ENCODE measurements at places on chromosomes 4 and X.

- no peak for DNase-seq
Measured at GRCh38 chr4:168139336-168139735, 47.0 kb downstream of the ANXA10 start.

- peak; percentile 19 for DNase-seq
Measured at GRCh38 chr4:174591243-174592021, 69.1 kb upstream of the HPGD start.

DNA sequence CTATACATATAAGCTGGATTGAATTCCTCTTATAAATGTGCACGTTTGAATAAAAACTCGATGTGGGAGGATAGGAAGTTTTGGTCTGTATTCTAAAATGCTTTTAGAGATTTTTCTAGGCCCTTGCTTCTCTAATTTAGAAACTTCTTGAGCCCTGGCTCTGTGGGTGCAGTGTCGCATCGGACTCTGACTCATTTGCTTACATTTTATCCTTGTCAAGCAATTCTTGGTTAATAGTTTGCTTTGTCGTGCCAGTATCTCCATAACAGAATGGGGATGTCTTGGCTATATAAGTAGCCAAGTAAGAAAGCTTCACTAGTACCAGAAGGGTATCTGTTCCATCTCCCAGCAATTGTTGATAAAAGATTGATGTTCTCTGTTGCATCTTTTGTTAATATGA, 10.7 kb downstream of the SGMS2 start:
- DNase-seq, result peak; percentile 86

DNA sequence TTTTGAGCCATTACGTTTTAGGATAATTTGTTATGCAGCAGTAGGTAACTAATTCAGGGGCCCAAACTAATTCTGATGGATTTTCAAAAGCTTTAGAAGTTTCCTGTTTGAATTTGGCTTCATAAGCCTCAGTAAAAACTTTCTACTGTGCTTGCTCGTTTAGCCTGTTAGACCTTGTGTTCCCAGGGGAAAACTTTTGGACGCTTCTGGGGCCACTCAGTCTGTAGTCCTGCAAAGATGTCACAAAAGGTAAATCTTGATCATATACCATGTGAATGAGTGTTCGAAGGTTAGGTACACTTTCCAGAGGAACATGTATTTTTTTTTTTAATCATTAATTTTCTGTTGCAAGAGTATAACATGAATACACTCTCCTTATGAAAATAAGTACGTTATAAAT, 70.7 kb downstream of the SUPT20HL2 start:
- DNase-seq, result no peak

DNA sequence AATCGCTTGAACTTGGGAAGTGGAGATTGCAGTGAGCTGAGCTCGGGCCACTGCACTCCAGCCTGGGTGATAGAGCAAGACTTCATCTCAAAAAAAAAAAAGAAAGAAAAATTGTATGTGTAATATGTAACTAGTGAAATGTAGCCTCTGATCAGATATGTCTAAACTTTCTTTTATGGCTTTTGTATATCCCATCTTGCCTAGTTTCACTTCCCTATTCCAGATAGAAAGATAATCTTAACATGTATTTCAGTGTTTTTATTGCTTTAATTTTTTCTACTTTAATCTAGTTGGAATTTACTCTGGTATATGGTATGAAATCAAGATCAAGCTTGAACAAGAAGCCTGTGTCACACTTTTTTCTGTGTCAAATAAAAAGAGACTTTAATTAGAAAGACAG, 1.9 kb upstream of the ZNF41 start:
- DNase-seq, result no peak

DNA sequence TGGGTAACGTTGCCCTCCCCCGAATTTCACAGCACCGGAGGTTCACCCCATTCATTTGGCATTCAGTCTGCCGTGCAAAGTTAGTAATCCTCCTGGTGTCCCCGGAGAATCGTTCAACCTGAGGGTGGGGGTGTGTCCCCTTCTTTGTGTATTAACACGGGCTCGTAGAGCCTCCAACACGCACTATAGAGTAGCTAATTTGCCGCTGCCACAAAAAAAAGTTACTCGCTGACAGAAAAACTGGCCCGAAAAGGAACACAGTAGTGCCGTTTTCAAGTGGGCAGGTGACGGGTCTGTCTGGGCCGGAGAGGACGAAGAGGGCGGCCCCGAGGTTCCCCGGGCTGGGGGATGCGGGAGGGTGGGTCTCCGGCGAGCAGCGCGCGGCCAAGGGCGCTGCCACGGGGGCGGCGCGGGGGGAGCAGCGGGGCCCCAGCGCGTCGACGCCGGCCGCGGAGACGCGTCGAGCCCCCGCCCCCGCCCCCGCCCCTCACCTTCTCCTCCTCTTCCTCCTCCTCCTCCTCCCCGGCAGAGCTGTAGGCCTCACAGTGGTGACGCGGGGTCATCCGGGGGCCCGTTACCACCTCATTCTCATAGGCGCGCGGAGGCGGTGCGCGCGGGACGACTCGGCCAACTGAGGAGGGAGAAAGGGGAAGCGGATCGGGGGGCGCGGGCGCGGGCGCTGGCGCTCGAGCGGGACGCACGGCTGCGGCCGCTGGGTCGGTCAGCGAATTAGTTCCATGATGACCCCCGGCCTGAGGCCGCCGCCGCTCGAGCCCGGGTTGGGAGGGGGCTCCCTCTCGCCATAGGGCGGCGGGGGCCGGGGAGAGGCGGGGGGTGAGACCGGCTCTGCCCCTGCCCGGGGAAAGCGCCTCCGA, 571 bp downstream of the CCNI start:
- peak; percentile 87 for DNase-seq

DNA sequence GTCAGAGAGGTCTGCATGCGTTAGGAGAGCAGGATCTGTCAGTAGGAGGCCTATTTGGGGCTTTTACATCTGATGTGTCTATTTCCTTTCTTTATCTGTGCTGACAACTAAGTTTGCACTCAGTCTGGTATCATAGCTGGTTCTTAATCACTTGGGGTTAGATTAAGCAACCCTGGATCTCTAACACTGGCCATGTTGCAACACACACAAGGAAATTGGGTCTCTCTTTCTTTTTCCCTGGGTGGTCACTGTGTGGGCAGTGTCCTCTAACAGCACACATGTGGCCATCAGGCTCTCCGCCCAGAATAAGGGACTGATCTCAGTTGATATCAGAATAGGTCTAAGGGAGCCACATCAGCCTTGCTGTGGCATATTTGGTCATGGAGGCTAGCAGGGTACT, 38.9 kb downstream of the IGFBP7 start:
- DNase-seq, result peak; percentile 81

DNA sequence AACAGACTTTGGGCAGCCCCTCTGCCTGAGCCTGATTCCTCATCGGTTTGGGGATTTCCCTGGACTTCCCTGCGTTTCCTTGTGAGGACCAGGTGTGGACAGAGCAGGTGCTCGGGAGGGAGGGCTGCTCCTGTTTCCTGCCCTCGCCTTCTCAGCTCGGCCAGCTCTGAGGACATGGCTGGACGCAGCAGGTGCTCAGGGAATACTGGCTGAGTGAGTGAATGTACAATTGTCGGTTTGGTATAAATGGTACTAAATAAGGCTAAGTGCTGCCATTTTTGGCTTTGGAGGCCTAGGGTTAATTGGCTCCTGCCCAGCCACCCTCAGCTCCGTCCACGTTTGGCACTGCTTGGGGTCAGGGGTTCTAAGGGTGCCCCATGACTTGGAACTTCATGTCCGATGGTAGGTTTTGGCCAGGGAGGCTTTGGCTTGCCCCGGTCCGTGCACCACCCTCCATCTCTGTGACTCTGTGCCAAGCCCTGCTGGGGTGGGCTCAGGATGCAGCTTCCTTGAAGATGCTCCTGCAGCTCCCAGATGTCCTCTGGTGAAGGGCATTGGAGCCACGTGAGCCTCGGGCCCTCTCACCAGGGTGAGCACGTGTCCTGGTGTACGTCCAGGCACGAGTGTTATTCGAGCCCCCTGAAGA, 45.0 kb upstream of the NKX1-1 start:
- no peak for DNase-seq

GRCh38 chrX:641671-642435, 11.3 kb downstream of the SHOX start:
- DNase-seq, result no peak

GRCh38 chrX:85516131-85516530, 136.7 kb upstream of the POF1B start:
- DNase-seq, result no peak

DNA sequence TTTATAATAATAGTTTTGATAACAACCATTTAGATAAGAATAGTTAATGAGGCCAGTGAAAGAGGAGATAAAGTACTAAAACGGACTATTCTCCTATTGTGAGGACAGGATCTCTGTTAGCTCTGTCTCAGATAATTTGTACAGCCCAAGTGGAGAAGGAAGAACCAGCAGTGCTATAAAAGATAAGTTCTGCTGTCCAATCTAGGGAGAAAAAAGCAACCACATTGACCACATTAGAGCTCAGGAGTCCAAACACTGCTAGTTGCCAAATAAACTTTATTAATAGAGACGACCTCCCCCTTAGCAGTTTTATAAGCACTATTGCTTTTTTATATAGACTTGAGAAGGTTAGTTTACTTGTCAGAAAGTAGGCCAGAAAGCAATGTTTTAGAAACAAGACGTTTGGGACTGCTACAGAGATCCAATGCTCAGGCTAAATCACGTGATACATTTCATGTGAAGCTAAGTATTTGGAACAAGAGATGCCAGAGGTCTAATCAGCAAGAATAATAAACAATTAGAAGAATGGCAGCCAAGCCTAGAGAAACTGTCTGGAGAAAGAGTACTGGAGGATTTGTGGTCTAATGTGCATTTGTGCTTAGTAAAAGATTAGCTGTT, 15.9 kb downstream of the IL15 start:
- DNase-seq, result no peak

- no peak for DNase-seq
Measured at GRCh38 chr4:77209936-77210335, 52.9 kb downstream of the CCNG2 start.

GRCh38 chr4:123488916-123489315, 92.3 kb downstream of the SPRY1 start:
- peak; percentile 64 for DNase-seq

DNA sequence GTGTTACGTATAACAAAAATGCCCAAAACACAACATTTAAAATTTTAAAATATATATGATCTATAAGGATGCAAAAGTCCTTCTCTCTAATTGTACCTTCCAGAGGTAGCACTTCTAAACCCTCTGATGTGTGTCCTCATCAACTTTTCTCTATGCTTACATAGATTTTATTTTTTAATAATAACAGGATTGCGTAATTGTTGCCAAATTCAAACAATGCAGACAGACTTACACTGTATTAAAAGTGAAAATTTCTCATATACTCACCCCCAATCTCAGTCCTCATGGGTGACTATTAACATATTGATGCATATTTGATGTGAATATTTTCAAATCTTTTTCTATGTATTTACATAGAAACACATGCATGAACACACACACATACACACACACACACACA, 144.0 kb downstream of the RBMX2 start:
- DNase-seq, result no peak

DNA sequence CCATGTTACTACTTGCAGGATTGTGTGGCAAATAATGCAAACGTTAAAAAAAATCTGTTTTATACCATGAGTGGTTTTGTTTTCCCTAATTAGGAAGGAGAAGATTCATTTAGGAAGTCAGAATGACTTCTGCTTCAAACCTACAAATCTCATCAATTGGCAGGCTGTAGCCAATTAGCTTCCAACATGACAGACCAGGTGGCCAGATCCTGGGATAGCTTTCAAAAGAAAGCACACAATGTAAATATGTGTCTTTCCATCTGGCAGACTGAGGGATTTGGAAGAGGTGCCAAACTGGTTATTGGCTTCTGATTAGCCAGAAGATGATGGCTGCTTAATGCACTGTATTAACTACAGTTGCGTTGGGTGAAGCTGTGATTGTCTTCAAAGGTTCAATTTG, 432.8 kb downstream of the ANKRD50 start:
- no peak for DNase-seq

- peak; percentile 85 for DNase-seq
Measured at GRCh38 chr4:75849461-75849860, 52.8 kb downstream of the PPEF2 start.

DNA sequence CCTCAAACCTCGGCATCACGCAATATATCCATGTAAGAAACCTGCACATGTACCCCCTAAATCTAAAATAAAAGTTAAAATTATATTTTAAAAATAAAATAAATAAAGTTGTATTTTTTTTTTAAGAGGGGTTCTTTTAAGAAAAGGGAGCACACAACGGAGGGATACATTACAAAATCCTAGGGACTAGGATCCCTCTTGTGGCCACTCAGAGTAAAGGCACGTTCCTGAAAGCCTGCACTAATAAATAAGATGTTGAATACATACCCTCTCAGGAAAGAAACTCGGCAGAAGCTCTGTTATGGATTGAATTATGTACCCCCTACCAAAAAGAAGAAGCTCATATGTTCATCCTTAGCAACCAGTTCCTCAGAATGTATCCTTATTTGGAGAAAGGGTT, 50.9 kb upstream of the PRDX4 start:
- DNase-seq, result peak; percentile 10

DNA sequence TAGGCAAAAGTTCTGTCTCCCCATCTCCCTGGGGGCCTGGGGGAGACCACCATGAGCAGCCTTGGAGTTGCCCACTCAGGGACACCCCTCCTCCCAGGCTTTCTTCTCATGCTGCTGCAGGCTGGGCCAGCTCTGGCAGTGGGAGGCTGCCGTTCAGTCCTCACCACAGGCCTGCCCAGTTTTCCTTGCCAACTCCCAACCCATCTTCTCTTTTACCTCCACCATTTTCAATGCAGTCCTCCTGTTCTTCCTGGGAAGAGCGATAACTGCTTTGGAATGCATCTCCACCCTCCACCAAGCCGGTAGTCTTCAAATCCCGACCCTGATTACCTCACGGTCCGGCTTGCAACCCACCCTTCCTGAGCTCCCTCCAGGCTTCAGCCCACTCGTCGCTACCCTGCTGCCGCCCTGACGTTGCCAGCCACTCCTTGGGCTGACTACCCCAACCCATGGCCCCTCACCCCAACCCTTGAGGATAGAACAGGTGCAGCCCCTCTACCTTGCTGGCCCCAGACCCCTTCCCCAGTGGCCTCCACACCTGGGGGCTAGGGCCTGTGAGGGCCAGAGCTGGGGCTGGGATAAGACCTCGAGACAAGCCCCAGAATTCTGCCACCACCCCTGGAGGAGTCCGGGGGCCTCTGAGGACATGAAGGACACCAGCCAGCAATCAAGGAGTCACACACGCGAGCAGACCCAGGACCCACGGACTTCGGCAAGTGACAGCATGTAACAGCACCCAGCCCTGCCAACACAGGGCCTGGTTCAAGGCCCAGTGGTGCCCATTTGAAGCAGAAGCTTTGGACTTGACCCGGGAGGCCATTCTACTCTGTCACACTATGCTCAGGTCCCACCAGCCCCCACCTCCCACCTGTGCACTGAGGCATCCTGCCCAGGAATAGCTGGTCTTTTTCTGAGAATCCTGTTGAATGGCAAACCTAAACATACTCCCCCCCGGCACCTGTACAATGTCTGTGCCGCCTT, 9.2 kb downstream of the WDR1 start:
- DNase-seq, result no peak

DNA sequence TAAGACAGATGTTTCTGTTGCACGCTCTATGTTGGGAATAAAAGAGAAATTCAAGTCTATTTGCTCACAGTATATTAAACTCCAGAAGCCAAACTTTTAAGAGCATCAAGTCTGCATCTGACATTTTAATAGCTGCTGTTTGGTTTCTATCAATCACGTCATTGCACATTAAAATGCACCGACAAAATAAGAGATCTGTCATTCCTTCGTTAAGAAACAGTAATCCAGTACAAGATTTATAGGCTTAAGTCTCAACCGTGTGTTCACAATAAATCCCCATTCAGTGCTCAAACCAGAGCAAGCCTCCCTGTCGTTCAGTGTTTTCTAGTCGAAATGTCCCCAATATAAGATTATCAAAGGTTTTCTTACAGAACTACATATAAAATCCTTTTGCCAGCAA, 89.0 kb upstream of the BMPR1B start:
- DNase-seq, result no peak

GRCh38 chrX:119045884-119046283, 26.9 kb upstream of the CT47C1 start:
- DNase-seq, result no peak

All from suppressor macrophage (primary cell).